RWPE1 (cell line): ENCODE measurements at places on chromosomes 5 and 9.

- DNase-seq, result no peak
Measured at GRCh38 chr5:150574818-150575547, 65.5 kb upstream of the SYNPO start.

DNA sequence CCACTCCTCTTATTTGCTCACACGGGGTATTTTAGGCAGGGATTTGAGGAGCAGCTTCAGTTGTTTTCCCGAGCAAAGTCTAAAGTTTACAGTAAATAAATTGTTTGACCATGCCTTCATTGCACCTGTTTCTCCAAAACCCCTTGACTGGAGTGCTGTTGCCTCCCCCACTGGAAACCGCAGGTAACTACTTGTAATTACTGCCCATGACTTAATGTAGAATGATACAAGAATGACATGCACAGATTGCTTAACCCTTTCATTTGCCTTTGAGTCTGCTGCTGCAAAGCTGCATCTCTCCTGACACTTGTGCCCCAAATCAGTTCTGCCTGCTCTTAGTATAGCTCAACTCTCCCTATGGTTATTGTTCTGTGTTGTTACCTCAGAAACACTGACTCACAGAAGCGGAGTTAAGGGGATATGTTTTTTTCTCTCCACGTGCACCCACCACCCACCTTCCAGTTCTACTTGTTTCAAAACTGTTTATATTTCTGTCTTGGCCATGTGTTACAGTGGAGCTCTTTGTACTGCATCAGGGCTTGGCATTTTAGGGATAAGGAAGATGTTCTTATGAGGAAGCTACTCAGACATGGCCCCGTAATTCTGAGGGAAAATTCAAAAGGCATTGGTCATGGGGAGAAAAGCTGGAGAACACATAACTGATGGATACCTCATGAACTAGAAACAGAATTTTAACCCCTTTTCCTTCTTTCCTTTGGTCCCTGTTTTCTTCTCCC lies 2.3 kb downstream of the ADRB2 start:
- DNase-seq, result peak; percentile 68

DNA sequence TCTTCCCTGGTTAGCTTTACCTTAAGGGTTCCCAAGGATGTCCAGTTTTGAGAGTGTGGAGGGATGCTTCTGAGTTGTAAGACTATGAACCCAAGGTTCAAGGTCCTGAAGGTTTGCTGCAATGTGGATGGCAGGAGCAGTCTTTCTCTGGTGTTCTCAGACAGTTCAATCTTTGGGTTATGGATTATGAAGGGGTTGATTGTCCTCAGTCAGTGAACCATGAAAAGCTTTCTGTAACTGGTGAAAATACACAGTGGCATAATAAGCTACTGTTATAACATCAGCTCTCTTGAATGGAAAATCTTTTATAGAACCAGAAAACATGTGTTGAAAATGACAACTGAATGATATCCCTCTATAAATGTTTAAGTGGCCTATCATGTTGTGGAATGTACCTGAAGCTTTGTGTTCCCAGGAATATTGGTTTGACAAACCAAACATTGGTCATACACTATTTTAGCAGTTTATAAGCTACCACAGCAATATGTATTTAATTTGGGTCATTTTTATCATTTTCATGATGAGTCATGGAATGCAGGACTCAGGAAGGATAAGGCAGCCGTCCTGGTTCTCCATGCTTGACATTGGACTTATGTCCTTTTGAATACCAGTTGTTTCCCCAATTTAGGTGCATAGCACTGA lies 1041.8 kb upstream of the ARRDC3 start:
- DNase-seq, result no peak

DNA sequence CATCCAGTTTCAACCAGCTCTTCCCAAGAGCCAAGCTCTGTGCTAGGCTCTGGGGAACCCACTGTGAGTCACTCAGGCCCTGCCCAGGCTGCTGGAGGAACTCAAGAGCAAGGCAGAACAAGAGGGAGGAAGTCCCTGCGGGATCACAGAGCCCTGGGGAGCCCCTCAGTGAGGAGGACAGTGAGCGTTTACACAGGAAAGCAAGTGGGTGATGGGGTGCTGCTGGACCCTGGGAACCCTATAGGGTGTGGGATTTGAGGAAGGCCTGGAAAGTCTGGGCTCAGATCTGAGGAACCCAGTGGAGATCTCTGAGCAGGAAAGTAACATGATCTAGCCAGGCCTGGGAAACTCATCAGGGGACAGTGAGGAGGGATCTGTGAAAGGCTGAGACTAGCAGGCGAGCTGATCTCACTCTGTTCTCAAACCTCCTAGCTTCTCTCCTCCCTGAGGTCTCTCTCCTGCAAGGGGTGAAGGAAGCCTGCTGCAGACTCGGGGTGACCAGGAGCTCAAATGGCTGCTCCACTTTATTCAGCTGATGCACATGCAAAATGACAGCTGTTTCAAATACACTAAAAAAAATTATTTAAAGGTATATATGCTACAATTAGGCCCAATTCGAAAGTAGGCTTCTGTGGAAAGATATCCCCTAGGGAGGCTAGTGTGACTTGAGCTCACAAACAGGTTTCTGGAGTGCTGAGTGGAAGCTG lies 70.0 kb downstream of the SHB start:
- no peak for DNase-seq

DNA sequence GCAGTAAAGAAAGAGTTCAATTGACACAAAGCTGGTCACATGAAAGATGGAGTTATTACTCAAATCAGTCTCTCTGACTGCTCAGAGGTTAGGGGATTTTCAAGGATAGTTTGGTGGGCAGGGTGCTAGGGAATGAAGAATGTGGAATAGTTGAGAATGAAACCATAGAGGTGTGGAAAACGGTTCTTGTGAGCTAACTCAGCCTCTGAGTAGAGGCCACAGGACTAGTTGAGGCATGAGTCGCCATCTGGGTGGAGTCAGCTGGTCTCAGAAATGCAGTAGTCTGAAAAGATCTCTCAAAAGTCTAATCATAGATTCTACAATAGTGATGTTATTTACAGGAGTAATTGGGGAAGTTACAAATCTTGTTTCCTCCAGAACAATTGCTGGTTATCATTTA lies 178.9 kb upstream of the SPEF2 start:
- DNase-seq, result no peak

DNA sequence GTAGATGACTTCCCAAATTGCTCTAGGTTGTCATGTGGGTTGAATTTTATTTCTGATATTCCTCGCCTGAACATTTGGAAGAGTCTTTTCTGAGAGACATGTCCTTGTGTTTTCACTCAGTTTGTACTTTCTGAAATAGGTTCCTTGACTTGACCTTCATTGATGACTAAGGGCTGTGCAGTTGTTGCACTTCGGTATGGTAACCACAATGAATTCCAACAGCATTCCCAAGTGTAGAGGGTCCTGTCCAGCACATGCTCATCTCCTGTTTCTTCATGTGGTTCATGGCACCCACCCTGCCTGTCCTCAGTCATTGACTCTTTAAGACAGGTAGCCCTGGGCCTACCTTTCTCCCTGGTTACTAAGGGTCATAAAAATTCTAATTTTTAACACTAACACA lies 527.8 kb downstream of the MTRR start:
- no peak for DNase-seq

DNA sequence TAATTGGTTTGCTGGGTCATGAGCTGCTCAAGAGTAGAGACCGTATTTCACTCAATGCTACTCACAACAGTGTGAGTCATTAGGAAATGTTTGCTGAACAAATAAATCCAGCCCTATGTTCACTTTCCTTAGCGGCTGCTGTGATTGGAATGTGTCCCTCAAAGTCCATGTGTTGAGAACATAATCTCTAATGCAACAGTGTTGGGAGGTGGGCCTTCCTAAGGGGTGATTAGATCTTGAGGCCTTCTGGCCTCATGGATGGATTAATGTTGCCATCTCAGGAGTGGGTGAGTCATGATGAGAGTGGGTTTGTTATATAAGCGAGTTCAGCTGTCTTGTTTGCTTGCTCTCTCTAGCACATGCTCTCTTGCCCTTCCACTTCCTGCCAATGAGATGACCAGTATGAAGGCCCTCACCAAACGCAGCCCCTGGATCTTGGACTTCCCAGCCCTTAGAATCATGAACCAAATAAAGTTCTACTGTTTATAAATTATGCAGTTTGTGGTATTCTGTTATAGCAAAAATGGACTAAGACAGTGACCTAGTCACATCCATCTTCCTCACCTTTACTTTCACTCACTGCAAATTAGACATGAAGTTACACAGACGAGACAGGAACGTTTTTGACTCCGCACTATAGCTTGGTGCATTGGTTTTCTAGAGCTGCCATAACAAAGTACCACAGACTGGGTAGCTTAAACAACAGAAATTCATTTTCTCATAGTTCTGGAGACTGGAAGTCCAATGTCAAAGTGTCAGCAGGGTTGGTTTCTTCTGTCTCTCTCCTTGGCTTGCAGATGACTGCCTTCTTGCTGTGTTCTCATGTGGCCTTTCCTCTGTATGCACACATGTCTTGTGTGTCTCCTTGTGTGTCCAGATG lies 50.9 kb upstream of the FAM169A start:
- DNase-seq, result peak; percentile 41

DNA sequence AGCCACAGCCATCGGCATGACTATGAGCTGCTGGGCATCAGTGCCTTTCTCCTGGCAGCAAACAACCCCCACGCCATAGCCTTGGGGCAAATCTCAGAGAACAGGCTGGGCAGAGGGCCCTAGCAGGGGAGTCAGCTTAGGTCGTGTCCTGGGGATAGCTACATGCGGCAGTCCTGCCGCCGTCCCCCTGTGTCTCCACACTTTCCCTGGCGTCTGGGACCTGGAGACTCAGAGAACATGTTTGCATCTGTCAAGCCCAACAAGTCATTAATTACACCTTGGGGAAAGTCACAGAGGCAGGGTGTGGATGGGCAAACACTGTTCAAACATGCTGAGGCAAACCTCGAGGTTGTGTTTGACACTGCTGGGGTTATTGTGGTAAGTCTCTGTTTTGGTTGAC lies 123.6 kb downstream of the C5orf15 start:
- peak; percentile 54 for DNase-seq

DNA sequence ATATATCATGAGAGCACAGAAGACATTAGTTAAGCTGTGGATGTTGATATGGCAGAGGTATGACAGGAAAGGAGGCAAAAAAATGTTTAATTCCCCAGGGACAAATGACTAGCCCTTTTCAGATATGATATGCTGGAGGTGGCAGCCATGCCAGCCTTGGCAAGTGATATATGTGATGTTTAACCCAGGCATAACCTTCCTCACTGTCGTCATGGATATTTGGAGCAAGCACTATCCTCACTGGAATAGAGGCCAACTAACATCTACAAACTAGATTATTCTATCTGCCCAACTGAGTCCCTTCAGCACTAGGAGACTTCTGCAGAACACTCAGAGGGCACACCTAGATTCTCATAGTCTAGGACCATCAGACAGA lies 27.3 kb upstream of the SLC46A2 start:
- no peak for DNase-seq

GRCh38 chr9:36470643-36471290 lies 70.7 kb upstream of the RNF38 start:
- peak; percentile 73 for DNase-seq

DNA sequence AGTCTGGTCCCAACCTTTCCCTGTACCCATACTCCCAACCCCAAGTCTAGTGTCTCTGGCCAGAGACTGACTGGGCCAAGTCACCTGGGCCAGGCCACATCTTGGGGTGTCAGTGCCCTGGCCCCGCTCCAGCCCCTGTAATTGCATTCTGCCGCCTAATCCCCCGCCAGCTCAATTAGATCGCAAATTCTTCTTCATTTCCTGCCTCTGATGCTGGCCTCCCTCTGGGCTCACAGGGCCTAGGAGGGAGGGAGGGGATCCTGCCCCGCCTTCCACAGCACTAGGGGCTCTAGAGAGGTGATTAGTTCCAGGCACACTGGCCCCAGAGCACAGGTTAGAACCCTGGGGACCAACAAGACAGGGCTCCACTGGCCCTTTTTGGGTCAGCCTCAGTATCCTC lies 5.5 kb downstream of the CXXC5 start:
- no peak for DNase-seq

- no peak for DNase-seq
Measured at GRCh38 chr5:140973550-140973949, 7.3 kb downstream of the PCDHAC2 start.

DNA sequence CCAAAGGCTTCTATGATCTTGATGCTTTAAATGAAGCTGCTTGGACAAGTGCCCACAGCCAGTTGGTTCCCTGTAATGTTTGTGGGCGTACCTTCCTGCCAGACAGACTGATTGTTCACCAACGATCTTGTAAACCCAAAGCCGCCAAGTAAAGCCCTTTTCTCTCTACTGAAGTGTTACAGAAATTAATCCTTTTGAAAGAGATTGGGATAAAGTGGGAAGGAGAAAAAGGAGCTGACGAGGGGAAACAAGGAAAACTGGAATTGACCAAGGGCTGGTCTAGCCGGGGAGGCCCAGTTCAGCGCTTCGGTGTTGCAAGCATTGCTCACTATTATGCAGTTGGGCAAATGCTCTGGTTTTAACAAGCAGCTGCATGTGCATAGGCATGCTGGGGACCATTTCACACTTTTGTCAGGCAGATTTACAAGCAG lies 53.2 kb downstream of the ZNF474 start:
- DNase-seq, result peak; percentile 71

DNA sequence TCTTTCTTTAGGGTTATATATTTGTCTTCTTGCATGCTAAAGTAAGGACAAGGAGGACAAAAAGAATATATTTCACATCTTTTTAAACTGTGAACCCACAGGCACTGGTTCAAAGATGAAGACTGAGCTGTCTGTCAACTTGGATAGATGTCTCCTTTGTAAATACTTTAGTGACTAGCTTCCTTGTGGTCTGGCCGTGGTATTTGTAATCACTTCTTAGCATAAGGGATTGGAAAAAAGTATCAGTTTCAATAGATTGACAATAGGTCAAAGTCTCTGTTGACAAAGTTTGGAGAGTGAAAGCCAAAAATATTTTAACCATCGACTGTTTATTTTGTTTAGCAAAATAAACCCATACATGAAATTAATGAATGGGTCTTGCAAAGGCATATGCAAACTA lies 91.4 kb downstream of the TMEM167A start:
- DNase-seq, result no peak

- DNase-seq, result peak; percentile 41
Measured at GRCh38 chr5:72268753-72269410, 51.2 kb downstream of the MRPS27 start.

DNA sequence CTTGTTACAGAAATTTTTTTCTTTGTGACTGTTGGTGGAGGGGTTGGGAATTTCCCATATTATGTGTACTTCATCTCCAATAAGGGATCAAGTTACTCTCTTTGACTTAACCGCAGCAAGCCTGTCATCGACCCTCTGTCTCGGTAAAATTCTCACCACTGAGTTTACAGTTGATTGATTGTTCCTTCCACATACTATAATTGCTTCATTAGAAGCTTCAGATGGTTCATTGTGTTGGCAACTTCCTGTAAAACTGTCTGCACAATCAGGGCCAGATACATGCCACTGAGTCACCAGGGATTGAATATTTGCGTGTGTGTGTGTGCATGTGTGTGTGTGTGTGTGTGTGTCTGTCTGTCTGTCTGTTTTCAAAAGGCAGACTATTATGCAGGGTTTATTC lies 176.6 kb downstream of the ZNF462 start:
- no peak for DNase-seq

GRCh38 chr5:131536850-131537448 lies 98.1 kb downstream of the RAPGEF6 start:
- no peak for DNase-seq

GRCh38 chr5:135885031-135885430 lies 10.6 kb downstream of the IL9 start:
- no peak for DNase-seq
